ENCODE measurements at places on chromosomes 6 and 20.

DNA sequence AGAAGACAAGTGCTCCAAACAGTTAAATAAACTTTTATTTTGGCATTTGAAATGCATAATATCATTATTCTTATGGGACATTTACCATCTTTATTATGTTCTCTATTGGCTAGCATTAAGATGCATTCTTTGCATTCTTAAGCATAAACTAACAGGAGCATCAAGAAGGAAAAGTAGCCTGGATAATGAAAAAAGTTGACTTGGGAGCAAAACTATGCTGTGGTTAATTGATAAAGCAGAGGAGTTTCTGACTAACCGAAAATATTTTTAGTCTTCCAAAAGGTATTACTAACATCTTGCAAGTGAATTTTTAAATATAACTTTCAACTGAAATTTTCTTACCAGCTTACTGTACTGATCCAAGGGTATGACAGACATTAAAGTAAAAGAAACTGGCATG lies 140.3 kb downstream of the FLRT3 start:
- DNase-seq, result no peak

DNA sequence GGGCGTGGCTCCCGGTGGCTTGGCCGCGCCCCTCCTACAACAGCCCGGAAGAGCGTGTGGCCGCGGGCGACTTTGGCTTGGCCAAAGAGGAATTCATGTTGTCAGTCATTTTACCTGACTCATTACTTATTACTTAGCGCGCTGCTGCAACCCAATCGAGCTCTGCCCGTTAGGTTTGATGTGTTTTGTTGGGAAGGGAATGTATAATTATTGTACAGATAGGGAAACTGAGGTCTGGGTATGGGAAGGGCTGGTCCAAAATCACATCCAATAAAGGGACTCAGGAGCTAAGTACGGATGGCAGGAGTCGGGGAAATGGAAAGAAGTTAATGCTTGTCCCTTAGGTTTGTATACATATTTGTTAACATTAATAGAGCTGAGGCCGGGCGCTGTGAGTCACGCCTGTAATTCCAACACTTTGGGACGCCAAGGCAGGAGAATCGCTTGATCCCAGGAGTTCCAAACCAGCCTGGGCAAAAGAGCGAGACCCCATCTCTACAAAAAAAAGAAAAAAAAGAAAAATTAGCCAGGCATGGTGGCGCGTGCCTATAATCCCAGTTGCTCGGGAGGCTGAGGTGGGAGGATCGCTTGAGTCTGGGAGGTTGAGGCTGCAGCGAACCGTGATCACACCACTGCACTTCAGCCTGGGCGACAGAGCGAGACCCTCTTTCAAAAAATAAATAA lies 639 bp upstream of the ZNF335 start:
- DNase-seq, result no peak

DNA sequence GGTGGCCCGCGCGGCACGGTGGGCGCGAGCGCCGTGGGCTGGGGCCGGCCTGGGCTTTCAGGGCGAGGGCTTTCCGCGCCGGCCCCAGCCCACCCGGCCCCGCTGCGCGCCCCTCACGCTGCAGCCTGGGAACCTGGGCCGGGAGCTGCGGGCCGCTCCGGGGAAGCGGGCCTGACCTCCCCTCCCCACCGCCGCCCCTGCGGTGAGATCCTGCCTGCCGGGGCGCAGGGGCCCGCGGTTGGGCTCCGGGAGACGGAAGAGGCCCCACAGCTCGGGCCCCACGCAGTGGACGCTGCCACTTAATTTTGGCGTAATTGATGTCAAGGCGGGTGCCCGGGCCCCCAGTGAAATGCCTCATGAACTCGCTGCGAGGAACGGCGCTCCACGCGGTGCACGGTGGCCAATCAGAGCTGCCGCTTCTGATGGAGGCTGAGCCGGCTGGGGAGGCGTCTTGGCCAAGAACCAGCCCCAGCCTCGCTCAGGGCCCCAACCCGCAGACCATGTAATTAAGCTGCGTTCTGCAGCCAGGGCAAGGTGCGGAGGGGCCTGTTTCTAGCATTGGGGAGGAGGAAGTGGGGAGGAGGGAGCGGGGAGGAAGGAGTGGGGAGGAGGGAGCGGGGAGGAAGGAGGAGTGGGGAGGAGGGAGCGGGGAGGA lies 96.1 kb upstream of the BHLHE23 start:
- peak; percentile 71 for DNase-seq

GRCh38 chr6:71457929-71458328 lies 169.3 kb downstream of the OGFRL1 start:
- no peak for DNase-seq

- DNase-seq, result peak; percentile 43
Measured at GRCh38 chr6:14452567-14453527, 335.3 kb downstream of the CD83 start.
